CD4-positive, alpha-beta T cell treated with Interleukin-21 for 1 hour (primary cell): ENCODE measurements at places on chromosomes 5 and 9.
A peak's percentile ranks its signal among the peaks of the same experiment; 100 is the strongest.

GRCh38 chr5:126277762-126278161 lies 145.4 kb upstream of the GRAMD2B start:
- no peak for DNase-seq

GRCh38 chr5:131419877-131420276 lies 156.0 kb downstream of the CDC42SE2 start:
- no peak for DNase-seq

GRCh38 chr9:31677415-31677814 lies 707.0 kb upstream of the ACO1 start:
- no peak for DNase-seq

DNA sequence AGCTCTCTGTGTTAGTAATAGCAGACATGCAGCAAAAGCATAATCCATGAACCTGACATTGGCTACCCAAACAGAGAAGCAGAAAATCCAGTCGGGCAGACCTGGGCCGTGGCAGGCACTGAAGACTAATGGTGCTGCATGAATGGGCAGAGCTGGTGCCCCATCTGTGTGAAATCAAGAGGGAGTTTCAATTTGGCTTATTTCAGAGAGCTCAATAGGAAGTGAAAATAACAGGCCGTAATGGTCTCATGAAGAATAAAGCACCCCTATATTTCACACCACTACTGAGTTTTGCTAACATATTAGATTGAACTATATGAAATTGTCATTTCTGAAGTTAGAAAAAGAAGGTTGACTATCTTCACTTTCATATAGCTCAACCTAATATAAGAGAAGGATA lies 149.7 kb downstream of the ENC1 start:
- DNase-seq: no peak

DNA sequence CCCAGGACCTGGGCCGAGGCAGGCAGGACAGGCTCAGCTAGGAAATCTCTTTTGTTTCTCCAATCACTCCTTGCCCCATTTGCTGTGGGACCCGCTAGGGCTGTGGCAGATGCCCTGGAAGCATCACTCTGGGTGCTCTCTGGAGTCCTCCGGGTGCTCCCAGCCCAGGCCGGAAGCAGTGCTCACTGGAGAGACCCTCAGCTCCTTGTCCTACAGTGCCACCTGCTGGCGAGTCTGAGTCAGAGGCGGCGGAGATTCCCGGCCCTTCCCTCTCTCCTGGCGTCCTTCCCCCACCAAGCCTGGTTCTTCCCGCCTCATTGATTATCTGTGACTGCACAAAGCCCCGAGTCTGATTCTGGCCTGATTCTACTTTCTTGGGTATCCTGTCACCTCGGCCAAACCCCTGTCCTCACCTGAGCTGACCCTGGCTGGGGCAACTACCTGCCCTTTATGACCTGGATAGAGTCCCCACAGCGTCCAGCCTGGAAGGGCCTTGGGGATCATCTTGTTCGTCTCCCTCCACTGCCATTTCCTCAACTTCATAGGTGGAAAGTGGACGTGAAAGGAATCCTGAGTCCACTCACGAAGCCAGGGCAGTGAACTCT lies 7.3 kb upstream of the BARHL1 start:
- peak; percentile 50 for DNase-seq

GRCh38 chr9:108167136-108167900 lies 677.7 kb upstream of the KLF4 start:
- no peak for DNase-seq

DNA sequence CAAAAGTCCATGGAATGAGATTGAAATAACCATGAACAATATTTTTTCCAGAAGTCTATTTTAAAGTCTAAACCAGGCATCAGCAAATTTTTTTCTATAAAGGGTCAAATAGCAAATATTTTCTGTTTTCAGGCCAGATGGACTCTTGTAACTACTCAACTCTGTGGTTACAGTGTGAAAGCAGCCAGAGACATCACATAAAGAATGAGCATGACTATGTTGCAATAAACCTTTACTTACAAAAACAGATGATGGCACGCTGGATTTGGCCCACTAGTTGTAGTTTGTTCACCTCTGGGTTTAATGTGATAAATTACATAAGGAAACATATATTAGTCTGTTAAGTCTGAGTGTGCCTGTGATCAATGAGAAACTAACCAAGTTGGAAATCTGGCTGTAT lies 319.2 kb downstream of the TRPM3 start:
- DNase-seq: no peak

- no peak for DNase-seq
Observed at GRCh38 chr5:93705896-93706295, 35.5 kb downstream of the POU5F2 start.

DNA sequence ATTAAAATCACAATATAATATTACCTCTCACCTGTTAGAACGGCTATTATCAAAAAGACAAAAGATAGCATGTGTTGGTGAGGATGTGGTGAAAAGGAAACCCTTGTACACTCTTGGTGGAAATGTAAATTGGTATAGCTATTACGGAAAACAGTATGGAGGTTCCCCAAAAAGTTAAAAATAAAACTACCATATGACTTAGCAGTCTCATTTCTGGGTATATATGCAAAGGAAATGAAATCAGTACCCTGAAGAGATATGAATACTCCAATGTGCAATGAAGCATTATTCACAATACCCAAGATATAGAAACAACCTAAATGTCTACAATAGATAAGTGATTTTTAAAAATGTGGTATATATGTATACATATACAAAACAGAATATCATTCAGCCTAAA lies 199.9 kb downstream of the SNX18 start:
- no peak for DNase-seq

DNA sequence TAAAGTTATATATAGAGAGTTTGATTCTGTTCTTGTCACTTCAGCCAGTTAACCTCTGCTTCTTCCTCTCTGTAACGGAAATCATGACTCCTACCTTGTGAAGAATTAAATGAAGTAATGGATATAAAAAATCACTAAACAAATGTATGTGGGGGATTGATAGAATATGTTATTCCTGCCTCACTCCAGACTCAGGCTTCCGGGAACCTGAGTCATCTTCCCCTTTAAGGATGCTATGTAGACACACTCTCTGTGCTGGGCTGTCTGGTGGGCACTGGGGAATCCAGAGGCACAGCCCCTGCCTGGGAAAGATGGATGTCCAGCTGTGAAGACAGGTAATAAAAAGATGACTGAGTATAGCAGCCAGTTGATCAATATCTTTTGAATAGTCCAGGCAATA lies 77.4 kb downstream of the ZNF618 start:
- no peak for DNase-seq

GRCh38 chr5:133051061-133051541 lies 712 bp upstream of the HSPA4 start:
- no peak for DNase-seq

DNA sequence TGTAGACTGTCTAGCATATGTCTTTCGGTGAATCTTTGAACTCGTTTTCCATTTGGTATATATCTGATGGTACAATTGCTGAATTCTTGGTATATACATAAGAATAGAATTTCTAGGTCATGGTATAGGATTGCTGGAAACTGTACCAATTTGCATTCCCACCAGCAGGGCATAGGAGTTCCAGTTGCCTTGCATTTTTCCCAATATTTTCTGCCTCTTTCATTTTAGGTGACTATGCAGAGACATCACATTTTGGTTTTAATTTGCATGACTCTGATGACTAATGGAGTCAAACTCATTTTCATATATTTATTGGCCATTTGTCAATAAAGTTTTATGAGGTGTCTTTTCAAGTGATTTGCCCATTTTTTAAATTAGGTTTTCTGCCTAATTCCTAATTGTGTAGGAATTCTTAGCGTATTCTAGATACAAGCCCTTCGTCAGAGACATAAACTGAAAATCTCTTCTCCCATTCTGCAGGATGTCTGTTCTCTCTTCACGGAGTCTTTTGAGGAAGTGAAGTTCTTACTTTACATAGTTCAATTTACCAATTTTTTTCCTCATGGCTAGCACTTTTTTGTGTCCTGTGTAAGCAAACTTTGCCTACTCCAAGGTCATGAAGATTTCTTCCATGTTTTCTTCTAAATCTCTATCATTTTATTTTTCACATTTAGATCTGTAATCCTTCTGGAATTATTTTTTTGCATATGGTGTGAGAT lies 28.9 kb upstream of the PDCD1LG2 start:
- no peak for DNase-seq

DNA sequence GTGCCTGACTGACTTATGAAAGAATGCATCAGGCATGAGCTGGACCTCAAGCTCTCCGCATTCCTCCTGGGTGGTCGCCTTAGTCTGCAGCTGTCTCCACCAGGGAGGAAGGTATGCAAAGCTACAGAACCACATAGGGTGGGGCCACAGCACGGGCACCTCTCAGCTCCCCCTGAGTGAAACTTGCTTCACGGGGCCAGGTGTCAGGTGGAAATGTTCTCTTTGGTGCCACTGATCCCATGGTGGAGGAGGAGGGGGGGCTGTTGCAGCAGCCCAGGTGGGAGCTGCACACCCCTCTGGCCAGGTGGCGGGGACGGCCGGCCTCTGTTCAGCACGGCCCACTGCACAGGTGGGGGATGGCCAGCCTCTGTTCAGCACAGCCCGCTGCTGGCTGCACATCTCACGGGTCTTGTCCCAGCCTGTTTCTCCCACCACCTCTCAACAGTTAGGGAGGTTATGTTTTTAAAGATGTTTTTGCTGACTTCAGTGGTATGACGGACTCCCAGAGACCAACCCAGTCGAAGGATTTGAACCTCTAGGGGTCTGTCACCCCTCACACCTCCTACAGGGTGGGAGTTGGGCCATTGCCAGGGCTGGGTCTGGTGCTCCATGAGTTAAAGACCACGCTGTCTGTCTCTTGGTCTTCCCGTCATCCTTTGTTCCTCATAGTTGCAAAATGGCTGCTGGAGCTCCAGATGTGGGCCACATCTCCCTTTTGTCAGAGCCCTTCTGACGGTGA lies 34.3 kb downstream of the MRPL36 start:
- DNase-seq: no peak

DNA sequence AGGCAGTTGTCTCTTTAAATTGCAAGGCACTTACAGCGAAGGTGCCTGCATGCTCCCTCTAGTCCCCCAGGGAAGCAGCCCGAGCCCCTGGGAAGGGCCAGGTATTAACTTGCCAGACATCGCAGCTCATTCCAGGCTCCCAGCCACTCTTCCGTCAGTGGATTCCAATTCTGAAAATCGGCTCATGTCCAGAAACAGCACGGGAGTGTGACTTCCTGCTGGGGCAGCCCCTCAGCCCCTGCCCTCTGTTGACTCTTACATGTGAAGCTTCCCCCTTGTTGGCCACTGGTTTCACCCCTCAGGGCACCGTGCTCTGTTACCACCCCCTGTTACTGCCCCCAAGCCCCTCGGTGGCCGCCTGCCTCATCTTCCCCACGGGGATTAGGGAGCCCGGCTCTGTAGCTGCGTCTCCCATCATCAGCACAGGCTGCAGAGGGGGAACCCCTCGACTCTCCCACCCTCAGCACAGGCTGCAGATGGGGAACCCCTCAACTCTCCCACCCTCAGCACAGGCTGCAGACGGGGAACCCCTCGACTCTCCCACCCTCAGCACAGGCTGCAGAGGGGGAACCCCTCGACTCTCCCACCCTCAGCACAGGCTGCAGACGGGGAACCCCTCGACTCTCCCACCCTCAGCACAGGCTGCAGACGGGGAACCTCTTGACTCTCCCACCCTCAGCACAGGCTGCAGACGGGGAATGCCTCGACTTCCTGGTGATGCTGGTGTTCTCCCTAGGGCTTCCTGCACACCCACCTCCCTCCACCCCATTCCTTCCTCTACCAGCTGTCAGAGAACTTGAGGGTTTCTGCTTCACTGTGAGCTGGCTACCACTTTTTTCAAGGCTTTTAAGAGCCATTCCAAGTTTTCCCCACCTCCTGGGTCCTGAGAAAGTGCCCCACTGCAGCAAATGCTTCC lies 11.1 kb upstream of the CACNA1B start:
- DNase-seq: no peak

GRCh38 chr9:117293206-117294114 lies 121.4 kb downstream of the ASTN2 start:
- DNase-seq: no peak

- DNase-seq: no peak
Observed at GRCh38 chr5:140075371-140075770, 32.3 kb upstream of the NRG2 start.

DNA sequence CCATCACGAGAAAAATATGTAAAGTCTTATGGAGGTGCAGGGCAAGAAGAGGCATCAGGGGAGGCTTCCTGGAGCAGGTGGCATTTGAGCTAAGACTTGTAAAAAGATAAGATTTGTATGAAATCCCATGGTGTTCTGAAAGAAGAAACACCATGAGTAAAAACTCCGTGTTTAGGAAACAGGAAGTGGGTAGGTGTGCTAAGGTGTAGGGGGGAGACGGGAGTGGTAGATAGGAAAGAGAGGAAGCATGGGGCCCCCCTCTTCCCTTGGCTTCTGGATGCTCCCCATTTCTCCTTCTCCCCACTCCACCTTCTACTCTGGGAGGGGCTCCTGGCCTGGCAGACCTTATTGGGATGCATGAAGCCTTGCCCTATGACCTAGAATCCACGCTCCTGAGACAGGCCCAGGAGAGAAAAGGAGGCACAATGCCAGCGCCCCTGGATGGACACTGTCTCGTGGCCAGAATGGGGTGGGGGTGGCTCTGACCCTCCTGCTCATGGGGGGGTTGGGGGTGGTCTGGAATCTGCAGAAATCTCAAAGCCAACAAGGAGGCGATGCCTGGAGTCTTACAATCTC lies 103.6 kb downstream of the GTF3C4 start:
- no peak for DNase-seq

- no peak for DNase-seq
Observed at GRCh38 chr9:97041898-97042297, 3.0 kb upstream of the CTSV start.

DNA sequence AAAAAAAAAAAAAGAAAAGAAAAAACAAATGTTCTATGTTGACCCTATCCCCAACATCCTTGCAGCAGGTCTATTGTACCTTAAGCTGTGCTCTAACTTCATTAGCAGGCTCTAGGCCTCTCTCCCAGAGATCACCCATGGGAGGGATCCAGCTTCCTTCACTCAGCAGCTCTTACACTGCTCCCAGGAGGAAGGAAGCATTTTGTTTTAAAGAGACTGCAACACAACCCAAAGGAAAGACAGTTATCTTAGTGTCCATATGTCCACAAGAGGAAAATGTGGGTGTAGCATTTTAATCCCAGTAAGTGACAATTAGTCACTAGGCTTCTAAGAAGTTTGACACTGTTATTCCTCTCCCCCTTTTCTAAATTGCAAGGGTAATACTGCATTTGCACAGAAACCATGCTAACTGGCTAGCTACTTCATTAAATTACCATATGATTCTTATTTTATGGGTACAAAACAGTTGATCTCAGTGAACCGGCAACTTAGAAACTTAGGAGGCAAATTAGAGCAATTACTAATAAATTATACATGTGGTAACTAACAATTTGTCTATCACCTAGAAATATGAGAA lies 58.8 kb downstream of the MARCHF3 start:
- no peak for DNase-seq

GRCh38 chr5:77328930-77329647 lies 118.6 kb downstream of the PDE8B start:
- DNase-seq: no peak

GRCh38 chr9:124256517-124257069 lies 1.2 kb upstream of the NEK6 start:
- DNase-seq: no peak

- no peak for DNase-seq
Observed at GRCh38 chr9:87874304-87874623, 8.4 kb upstream of the SPATA31E1 start.
